Upper lobe of right lung (tissue), 1 donor: ENCODE measurements at places on chromosomes 2 and 18. TPM values are rescaled to one million over a fixed set of nuclear protein-coding genes. Genes with fewer than 3 reads are reported as not detected.
A peak's percentile ranks its signal among the peaks of the same experiment; 100 is the strongest.

Gene ACOXL
- 47.5 TPM for total RNA-seq

Gene AGXT
- not detected for total RNA-seq

Gene RGPD6
- 15.1 TPM for total RNA-seq

Gene MC2R
- not detected for total RNA-seq

Gene ITM2C
- 25.0 TPM for total RNA-seq

Gene MAP4K4
- 88.7 TPM for total RNA-seq

DNA sequence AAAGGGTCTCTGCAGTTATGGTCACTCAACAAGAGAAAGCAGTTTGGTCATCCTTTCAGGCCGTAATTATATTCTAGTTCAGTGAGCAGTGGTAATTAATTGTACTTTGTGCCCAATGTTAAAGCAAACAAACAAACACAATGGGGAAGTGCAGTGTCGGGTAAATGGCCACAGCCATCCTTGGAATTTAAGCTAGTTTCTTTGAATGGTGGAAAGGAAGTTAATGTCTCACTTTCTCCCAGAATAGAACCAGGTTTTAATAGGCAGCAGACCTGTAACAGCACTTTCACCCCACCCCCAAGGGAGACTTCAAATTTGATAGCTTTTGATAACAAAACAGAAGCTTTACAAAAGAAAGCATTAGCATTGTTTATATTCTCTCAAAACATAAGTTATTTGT lies 20.0 kb upstream of the ITGAV start:
- no peak overlapping the region for H3K27ac ChIP-seq
- no peak overlapping the region for H3K4me3 ChIP-seq
- no peaks in the 10 kb centered on the region for H3K27me3 ChIP-seq
- no peaks in the 10 kb centered on the region for H3K36me3 ChIP-seq
- H3K4me1 ChIP-seq: no peaks in the 10 kb centered on the region
- no peak for DNase-seq

- no peaks in the 10 kb centered on the region for H3K36me3 ChIP-seq
- no peak overlapping the region for H3K4me3 ChIP-seq
- H3K4me1 ChIP-seq: no peaks in the 10 kb centered on the region
- H3K27ac ChIP-seq: no peak overlapping the region
- H3K27me3 ChIP-seq: no peaks in the 10 kb centered on the region
Observed at GRCh38 chr18:56747857-56748256, 96.7 kb downstream of the WDR7 start.

DNA sequence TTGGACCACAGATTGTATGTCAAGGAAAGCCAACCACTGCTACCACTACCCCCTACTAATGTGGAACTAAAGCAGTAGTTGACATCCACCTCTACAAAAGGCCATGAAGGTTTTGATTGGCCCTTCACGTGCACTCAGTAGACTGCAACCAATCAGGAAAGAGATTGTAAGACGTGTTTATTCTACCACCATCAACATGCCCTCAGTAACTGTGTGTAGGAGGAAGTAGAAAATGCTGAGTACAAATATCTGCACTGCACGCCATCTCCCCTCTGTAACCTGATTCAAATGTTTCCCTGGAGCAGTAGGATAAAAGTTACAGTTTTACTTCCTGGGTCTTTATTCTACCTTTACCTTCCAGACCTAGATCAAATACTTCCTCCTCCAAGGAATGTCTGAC lies 2.9 kb upstream of the CASP10 start:
- H3K27ac ChIP-seq: no peak overlapping the region
- no peak for DNase-seq
- H3K4me3 ChIP-seq: no peak overlapping the region

GRCh38 chr18:46068763-46069162 lies 3.3 kb downstream of the PSTPIP2 start:
- H3K4me3 ChIP-seq: no peak overlapping the region
- H3K27ac ChIP-seq: no peak overlapping the region
- DNase-seq: no peak
- H3K4me1 ChIP-seq: peaks cover 31% of the 10 kb centered on the region
- H3K27me3 ChIP-seq: no peaks in the 10 kb centered on the region

DNA sequence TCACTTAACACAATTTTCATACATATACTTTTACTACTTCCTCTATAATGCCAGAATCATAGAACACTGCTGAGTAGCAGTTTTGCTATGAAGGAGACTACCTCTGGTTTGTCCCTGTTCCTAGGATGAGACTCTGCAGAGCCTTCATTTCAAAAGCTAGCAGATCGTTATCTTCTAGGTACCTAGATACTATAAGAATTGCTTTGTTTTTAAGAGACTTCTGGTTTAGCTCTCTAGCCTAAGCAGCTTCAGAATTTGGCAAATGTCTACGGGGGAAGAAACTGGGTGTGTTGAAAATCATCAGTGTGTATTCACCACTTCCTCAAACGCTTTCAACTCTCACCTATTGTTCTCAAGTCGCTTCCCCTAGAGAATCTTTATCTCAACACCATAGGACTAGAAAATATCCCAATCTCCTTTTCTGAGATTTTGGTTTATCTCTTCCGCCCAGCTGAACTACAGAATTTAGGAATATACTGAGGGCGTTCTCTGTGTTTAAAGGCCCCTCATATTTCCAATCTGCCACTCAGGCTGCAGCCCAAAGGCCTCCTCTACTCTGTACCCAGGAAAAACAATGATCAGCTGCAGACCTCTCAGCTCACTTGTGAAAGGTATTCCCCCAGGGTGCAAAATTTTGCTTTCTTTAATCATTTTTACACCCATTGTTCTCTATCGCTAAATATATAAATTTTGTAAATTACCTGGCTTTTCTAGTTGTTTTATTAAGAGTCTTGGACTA lies 28.7 kb downstream of the SMAD2 start:
- no peak overlapping the region for H3K4me3 ChIP-seq
- no peak for DNase-seq
- H3K27ac ChIP-seq: peak overlapping the region; percentile 38
- no peaks in the 10 kb centered on the region for H3K36me3 ChIP-seq
- peaks cover 26% of the 10 kb centered on the region for H3K4me1 ChIP-seq

DNA sequence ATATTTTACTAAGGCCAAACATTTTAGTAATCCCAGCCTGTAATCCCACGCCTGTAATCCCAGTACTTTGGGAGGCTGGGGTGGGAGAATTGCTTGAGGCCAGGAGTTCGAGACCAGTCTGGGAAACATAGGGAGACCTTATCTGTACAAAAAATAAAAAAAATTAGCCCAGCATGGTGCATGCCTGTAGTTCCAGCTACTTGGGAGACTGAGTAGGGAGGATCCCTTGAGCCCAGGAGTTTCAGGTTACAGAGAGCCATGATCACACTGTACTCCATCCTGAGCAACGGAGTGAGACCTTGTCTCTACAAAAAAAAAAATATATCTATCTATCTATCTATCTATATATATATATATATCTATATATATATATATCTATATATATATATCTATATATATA lies 19.1 kb downstream of the KLHL23 start:
- no peaks in the 10 kb centered on the region for H3K27me3 ChIP-seq
- H3K36me3 ChIP-seq: no peaks in the 10 kb centered on the region
- no peaks in the 10 kb centered on the region for H3K4me1 ChIP-seq
- no peak for DNase-seq
- no peak overlapping the region for H3K4me3 ChIP-seq
- H3K27ac ChIP-seq: no peak overlapping the region

GRCh38 chr2:64295326-64296139 lies 151.3 kb upstream of the PELI1 start:
- no peak for DNase-seq
- no peak overlapping the region for H3K27ac ChIP-seq
- no peak overlapping the region for H3K4me3 ChIP-seq
- no peaks in the 10 kb centered on the region for H3K27me3 ChIP-seq
- no peaks in the 10 kb centered on the region for H3K4me1 ChIP-seq
- H3K36me3 ChIP-seq: no peaks in the 10 kb centered on the region

GRCh38 chr2:223363085-223363484 lies 239.1 kb downstream of the SCG2 start:
- no peaks in the 10 kb centered on the region for H3K4me1 ChIP-seq
- H3K27ac ChIP-seq: no peak overlapping the region
- DNase-seq: no peak
- no peaks in the 10 kb centered on the region for H3K36me3 ChIP-seq
- H3K27me3 ChIP-seq: no peaks in the 10 kb centered on the region

DNA sequence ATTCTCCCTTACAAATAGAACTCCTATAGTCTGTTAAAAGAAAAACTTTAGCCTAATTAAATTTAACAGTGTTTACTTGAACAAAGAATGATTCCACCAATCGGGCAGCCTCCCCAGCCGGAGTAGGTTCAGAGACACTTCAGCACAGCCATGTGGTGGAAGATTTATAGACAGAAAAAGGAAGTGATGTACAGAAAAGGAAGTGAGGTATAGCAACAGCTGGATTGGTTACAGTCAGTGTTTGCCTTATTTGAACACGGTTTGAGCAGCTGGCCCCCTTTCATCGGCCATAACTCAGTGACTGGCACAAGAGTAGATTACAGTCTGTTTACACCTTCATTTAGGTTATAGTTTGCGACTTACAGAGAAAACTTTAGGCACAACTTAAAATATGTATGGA lies 2.1 kb upstream of the SKA1 start:
- no peak for DNase-seq
- no peak overlapping the region for H3K4me3 ChIP-seq
- peaks cover 5% of the 10 kb centered on the region for H3K4me1 ChIP-seq
- H3K27me3 ChIP-seq: peaks cover under 1% of the 10 kb centered on the region
- H3K36me3 ChIP-seq: no peaks in the 10 kb centered on the region
- no peak overlapping the region for H3K27ac ChIP-seq

- DNase-seq: no peak
- H3K4me1 ChIP-seq: no peaks in the 10 kb centered on the region
- H3K36me3 ChIP-seq: no peaks in the 10 kb centered on the region
- H3K27ac ChIP-seq: no peak overlapping the region
Observed at GRCh38 chr2:104574367-104574766, 279.5 kb upstream of the POU3F3 start.

DNA sequence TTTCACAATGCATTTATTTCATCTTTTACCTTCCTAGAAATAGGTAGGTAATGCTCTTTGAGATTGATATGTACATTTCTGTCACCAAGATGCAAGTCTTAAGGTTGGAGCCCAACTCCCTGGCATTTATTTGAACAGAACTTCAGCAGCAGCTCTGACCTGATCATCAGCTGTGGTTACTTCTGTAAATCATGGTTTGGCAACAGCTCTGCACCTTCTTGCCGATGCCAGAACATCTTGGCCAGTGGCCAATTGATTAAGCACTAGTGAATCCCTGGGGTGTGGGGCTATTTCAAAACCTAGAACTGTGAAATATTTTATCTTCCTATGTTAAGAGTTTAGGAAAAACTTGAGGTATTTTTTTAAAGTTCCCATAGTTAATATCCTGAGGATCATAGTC lies 124.8 kb upstream of the NYAP2 start:
- H3K27ac ChIP-seq: no peak overlapping the region
- H3K4me1 ChIP-seq: no peaks in the 10 kb centered on the region
- no peak overlapping the region for H3K4me3 ChIP-seq
- DNase-seq: no peak

DNA sequence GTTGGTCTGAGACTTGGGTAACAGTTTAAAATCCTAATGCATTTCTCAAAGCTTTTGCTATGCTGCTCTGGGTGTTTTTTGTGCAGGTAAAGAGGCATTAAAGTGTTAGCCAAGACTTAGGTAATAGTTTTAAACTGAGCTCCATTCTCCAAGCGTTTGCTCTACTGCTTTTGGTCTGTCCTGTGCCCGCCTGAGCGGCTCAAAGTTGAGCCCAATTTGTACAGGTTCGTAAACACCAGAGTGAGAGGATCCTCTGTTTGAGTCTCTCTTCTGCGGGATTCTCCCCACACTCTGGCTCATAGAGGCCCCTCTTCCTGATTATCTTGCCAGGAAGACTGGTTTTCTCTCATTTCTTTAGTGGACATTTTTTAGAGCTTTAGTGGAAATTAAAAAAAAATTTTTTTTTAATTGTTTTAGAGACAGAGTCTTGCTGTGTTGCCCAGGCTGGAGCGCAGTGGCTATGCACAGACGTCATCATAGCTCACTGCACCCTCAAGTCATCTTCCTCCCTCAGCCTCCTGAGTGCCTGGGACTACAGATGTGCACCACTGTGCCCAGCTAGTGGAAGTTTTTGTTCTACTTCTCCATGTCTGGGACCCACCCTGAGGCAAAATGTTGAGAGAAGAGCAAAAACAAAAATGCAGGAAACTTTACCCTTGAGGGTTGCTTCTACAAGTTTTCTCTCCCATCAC lies 16.6 kb downstream of the CCDC138 start:
- H3K4me3 ChIP-seq: no peak overlapping the region
- H3K27ac ChIP-seq: no peak overlapping the region
- H3K27me3 ChIP-seq: no peaks in the 10 kb centered on the region
- DNase-seq: no peak

GRCh38 chr2:190334479-190335224 lies 8.7 kb upstream of the INPP1 start:
- H3K27ac ChIP-seq: no peak overlapping the region
- H3K27me3 ChIP-seq: no peaks in the 10 kb centered on the region
- no peak for DNase-seq
- H3K36me3 ChIP-seq: no peaks in the 10 kb centered on the region
- H3K4me1 ChIP-seq: peaks cover 4% of the 10 kb centered on the region

DNA sequence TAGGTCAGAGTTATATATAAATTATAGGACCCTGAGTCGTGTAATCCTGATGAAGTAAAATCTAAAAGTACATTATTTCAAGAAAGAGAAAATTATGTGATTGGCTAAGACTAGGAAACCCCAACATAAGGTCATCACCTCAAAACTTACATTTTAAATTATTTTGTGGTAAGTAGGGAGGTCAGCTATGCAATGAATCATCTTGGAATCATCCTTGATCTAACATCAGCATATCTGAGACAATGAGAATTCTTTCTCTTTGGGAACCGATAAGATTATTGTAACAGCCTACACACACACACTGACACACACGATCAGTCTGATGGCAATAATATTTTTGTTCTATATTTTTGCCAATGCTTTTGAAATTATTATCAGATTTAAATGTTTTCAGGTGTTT lies 904.8 kb upstream of the CHAC2 start:
- H3K4me3 ChIP-seq: no peak overlapping the region
- no peak for DNase-seq
- no peaks in the 10 kb centered on the region for H3K4me1 ChIP-seq

DNA sequence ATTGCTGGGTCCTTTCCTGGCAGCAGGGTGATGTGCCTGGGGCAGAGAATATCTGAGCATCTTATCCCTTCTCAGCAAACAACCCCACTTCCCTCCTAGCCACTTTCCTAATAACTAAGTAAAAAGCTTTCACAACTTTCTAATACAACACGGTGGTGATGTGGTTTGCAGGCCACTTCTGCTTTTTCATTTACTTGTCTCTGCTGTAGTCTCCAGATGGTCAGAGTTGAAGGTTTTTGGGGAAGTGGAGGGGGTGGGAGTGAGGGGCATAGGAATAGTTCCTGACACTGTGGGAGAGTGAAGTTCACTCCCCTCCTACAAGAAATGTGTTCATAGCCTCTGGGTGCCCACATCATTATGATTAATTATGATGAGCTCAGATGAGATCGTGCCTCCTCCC lies 11.6 kb downstream of the OXER1 start:
- H3K27ac ChIP-seq: no peak overlapping the region
- no peaks in the 10 kb centered on the region for H3K36me3 ChIP-seq
- H3K4me3 ChIP-seq: no peak overlapping the region
- no peaks in the 10 kb centered on the region for H3K27me3 ChIP-seq
- peaks cover 15% of the 10 kb centered on the region for H3K4me1 ChIP-seq

- no peak overlapping the region for H3K27ac ChIP-seq
- H3K4me1 ChIP-seq: no peaks in the 10 kb centered on the region
- no peaks in the 10 kb centered on the region for H3K27me3 ChIP-seq
- no peaks in the 10 kb centered on the region for H3K36me3 ChIP-seq
- H3K4me3 ChIP-seq: no peak overlapping the region
Observed at GRCh38 chr18:44732599-44732998, 51.9 kb downstream of the SETBP1 start.

- no peaks in the 10 kb centered on the region for H3K36me3 ChIP-seq
- no peaks in the 10 kb centered on the region for H3K4me1 ChIP-seq
- no peak overlapping the region for H3K27ac ChIP-seq
- no peak for DNase-seq
Observed at GRCh38 chr2:206260188-206261012, 14.1 kb upstream of the ZDBF2 start.
